SHP77 treated with DMSO at 0.1 percent for 48 hours (cell line): ENCODE measurements at places on chromosomes 12 and 14.

- DNase-seq, result no peak
Observed at GRCh38 chr12:120903412-120904196, 554 bp downstream of the SPPL3 start.

- no peak for DNase-seq
Observed at GRCh38 chr12:64521833-64522232, 69.9 kb downstream of the TBK1 start.

DNA sequence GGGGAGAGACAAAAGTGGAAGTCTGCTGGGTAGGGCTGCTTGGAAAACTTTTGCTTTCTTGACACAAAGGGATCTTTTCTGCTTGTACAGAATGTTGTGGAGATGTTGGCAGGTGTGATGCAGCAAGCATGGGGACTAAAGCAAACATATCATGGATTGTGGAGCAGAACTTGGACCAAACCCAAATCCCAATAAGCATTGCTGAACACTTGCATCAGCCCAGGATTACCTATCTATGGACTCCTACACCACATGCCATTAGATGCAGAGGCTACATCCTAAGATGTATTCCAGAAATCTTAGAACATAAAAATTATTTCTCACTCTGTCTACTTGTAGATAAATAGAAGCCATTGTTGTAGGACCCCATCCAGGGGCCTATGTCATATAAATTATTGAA, 44.7 kb upstream of the RERG start:
- DNase-seq, result no peak

DNA sequence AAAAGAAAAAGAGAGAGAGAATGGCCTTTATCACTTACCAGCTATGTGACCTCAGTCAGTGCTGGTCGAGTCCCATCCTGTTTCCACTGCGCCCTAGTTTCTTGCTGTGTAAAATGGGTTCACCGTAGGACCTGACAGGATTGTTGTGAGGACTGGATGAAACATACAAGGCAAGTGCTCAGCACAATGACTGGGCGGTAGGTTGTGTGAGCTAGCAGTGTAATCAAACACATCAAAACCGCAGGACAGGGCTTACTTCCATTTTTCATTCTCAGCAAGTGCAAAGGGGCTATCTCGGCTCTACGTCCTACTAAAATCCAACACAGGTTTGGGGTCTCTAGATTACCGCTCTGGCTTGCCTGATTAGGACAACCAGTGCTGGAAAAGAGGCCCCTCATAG, 36.4 kb upstream of the ATXN2 start:
- DNase-seq, result no peak

- no peak for DNase-seq
Observed at GRCh38 chr12:38689704-38690103, 215.7 kb downstream of the CPNE8 start.

DNA sequence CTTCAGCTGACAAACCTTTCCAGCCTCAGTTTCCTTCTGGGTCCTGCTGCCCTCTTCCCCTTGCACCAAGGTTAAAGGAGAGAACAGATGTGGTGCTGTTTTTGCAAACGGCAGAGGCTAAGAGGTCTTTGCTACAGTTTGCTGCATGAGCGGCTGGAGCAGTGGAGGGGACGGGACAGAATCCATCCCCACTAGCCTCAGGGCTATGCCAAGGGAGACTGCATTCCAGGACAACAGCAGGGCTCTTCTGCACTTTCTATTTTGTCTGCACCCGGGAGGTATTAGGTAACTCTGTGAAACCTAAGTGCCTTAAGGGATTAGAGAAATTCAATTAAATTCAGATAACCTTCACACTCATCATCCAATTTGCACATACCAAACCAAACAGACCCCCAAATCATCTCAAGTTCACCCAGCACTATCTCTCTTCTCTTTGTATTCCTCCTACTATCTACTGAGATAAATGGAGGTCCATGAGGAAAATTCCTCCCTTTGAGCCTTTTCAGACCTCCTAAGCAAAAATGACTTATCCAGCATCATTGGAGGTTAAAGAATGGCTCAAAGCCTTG, 103.8 kb upstream of the VRK1 start:
- no peak for DNase-seq

DNA sequence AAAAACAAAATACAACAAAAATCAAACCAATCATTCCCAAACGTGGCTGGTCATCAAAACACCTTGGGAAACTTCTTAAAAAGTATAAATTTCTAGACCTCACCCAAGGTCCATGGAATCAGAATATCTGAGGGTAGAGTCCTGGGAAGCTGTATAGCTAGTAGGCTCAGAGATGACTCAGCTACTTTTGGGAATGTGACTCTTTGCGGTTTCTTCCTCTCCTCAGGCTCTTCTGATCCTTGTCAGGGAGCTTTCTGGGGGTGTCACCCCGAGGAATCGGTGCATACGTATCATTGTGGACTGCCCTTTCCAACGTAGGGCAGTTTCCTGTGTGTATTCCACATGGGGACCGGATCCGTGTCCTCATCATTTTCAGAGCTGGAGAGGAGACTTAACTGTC, 14.8 kb downstream of the JDP2 start:
- no peak for DNase-seq

- no peak for DNase-seq
Observed at GRCh38 chr12:45565590-45565989, 163.9 kb upstream of the ARID2 start.

- no peak for DNase-seq
Observed at GRCh38 chr12:1463073-1463905, 131.1 kb downstream of the FBXL14 start.

GRCh38 chr12:98372340-98373024, 142.9 kb upstream of the TMPO start:
- no peak for DNase-seq

DNA sequence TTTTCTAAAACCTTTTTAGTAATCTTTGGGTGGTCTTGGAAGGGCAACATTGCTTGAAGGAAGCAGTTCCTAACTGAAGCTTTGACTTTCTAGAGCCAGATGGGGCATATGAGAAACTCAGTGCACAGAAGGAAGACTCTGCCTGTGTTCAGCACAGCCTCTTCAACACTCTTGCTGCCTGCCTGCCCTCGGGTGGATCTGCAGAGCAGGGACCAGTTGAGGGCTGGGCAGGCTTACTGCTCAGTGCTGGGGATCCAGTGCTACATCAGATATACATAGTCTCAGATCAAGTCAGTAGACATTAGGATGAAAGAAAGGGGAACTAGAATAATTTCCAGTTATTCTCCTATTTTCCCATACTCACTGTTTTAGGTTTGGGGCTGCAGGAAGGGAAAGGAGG, 29.5 kb upstream of the TMX1 start:
- DNase-seq, result peak; percentile 60

GRCh38 chr12:6950811-6951540, at the start of gene PTPN6:
TSS of gene PTPN6 (plus strand) at chr12:6951356. CDS start at chr12:6951513, 157 bp downstream.
- DNase-seq, result no peak

- no peak for DNase-seq
Observed at GRCh38 chr12:28936711-28937110, 212.4 kb upstream of the FAR2 start.

DNA sequence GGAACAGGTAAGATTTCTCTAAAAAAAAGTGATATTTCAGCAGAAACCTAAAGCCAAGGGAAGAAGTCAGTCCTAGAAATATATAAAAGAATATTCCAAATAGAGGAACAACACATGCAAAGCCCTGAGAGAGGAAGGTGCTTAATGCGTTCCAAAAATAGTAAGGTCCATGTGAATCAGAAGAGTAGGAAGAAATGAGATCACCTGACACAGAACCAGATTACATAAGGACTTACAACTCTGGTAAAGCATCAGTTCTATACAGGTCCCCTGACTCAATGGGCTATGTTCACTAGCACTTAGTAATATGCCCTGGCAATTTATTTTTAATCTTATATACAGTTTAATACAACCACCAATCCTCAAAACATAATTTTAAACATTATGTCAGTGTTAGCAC, 30.0 kb downstream of the SENP1 start:
- DNase-seq, result no peak

GRCh38 chr14:63486738-63487137, 56.4 kb downstream of the PPP2R5E start:
- DNase-seq, result no peak

DNA sequence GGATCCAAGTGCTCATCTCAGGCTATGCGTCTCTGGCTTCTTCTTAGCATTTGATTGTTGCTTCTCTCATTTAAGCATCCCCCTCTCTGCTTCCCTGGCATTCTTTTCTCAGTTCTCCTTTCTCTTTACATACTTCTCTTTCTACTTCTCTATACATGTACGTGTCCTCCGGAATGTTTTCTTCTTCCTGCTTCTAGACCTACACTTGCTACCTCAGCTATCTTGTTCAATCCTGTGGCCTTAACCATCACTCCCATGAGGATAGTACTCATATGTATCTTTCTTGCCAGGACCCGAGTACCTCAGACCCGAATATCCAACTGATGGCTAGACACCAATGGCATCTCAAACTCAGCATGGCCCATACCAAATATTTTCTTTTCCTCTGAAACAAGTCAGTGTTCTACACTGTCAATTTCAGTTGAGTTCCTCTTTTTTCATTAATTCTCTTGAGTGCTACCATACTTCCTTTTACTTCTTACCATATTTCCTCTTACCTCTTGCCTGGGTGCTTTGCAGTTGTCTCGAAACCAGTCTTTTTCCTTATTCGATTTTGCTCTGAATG, 115.1 kb upstream of the SLC38A2 start:
- DNase-seq, result no peak

- no peak for DNase-seq
Observed at GRCh38 chr14:104428860-104429259, 150.7 kb upstream of the C14orf180 start.

GRCh38 chr12:121717041-121717699, 4.6 kb downstream of the TMEM120B start:
- no peak for DNase-seq

DNA sequence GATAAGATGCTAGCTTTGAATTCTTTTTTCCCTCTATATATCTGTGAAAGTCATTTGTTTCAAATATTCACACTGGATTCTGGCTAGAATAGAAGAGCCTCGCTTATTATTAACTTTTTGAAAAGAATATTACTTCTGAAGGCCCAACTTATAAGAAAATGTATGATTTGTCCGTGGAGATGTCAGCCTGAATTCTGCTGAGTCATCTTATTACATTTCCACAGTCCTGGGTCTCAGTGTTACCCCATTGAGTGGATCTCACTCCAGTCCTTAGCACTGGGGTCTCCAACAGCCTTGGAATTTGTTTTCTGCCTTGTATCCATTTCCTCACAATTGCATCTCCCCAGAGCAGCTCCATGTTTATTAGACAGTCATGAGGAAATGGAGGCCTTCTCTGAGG, 907.9 kb downstream of the VRK1 start:
- DNase-seq, result no peak

DNA sequence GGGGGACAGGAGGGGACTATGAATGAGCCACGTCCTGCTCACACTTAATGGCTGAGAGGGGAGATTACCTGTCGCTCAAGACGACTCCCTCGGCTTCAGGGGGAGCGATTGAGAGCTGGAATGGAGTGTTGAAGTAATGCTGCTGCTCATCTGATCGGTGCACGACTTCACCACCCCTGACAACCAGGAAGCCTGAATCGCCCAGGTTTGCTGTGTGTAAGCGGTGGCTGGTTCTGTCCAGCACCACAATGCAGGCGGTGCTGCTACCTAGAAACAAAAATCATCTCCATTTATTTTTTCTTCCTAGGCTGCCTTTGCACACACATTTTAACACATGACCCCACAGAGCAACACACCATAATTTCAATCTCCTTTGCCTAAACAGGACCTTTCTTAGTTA, 37.3 kb downstream of the PPTC7 start:
- no peak for DNase-seq

GRCh38 chr14:37746140-37746832, 150.9 kb downstream of the TTC6 start:
- DNase-seq, result no peak

DNA sequence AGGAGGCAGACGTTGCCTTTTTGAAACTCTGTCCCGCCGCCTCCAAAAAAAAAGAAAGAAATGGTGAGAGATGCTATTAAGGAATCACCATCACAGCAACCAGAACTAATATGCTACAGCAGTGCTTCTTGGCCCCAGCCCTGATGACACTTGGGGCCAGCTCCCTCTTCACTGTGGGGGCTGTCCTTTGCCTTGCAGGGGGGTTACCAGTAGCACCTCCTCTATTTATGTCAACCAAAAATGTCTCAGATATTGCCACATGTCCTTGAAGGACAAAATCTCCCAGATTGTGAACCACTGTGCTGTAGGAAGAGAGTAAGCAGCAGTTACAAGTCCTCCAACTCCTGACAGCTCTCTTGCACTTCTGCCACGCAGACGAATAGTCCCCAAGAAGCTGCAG, 76.4 kb downstream of the LRRC74A start:
- no peak for DNase-seq

- no peak for DNase-seq
Observed at GRCh38 chr12:105418229-105418628, 87.7 kb downstream of the C12orf75 start.

- DNase-seq, result no peak
Observed at GRCh38 chr14:106831322-106831720, 1304.9 kb downstream of the TMEM121 start.

GRCh38 chr14:51823706-51824105, 36.7 kb upstream of the GNG2 start:
- no peak for DNase-seq

DNA sequence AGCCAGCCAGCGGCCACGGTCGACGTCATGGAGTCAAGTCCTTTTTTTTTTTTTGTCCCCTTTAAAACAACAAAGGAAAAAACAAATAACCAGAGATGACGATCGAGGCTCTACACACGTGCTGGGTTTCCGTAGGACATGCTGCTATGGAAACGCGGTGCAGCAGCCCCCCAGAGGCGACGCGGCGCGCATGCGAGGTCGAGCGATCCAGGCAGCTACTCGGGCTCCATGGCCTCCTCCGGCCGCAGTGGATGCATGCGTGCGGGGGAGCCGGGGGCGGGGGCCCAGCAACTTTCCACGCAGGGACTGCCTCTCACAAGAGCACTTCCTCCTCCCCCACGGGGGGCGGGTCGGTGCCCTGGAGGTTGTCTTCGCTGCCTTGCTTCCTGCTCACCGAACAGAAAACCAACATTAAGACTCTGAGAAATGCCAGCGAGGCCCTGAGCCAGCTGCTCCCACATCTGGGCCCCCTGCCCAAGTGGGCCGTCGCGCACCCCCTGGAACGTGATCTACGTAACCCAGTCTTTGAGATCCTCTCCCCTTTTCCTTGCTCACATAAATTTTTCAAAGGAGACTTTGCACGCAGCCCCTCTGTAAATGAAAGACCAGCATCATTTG, 30.7 kb downstream of the P2RX4 start:
- no peak for DNase-seq

GRCh38 chr12:92603741-92604432, 98.9 kb upstream of the PLEKHG7 start:
- DNase-seq, result no peak

DNA sequence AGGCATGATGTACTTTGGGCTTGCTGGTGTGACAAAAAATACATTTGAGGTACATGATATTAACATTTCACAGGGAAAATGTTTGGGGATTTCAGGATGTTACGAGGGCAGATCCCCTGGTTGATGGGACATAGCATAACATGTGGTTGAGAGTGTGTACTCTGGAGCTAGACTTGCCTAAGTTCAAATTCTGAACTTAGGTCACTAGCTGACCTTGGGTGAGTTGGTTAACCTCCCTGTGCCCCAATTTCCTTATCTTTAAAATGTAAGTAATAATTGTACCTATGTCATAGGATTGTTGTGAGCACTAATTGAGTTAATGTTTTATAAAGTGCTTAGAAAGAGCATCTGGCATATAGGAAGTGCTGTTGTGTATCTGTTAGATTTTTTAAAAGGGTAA, 64.7 kb upstream of the ATF1 start:
- no peak for DNase-seq

GRCh38 chr12:101670007-101670671, 27.3 kb upstream of the CHPT1 start:
- no peak for DNase-seq
